ENCODE measurements at places on chromosomes 1 and 21.

- DNase-seq = no peak
Observed at GRCh38 chr1:177490036-177490639, 319.4 kb downstream of the BRINP2 start.

GRCh38 chr1:24157918-24158481 is 15.1 kb upstream of the IL22RA1 start:
- DNase-seq = no peak

DNA sequence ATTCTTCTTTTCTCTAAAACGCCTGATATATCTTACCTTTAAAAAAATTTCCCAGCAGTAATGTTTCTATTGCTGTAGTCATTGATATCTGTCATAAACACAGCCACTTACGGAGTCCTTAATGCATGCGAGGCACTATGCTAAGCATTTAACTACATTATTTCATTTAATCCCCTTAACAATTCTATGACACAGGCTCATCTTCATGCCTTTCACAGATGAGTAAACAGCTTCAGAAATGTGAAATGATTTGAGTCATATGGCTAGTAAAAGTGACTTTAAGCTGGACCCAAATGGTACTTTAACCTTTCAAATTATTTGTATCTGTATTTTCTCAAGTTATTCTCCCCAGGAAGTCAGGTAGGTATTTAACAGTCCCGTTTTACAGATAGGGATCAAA is 125.1 kb upstream of the FGGY start:
- no peak for DNase-seq

DNA sequence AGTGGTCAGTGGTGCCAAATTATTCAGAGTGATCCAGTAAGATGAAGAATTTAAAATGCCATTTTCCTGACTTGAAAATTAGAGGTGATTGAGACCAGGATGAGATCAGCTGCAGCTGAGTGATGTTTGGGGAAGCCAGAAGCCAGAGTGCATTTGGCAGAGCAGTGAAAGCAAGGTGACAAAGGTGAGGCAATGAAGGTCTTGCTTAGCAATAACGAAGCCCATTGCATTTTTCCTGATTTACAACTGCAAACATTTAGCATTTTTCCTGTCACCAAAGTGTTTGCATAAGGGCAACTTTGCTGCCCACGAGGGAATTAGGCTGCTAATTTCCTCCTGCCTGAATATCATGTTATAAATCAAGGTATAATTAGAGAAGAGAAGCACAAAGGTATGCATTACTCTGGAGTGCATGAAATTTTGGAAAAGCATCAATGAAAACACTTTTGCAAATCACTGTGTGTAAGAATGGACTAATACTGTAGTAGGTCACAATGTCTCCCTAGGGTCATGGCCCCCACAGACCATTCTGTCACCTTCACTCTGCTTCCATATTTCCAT is 188.2 kb upstream of the LYPLAL1 start:
- DNase-seq = peak; percentile 98

GRCh38 chr1:182143825-182144645 is 82.5 kb upstream of the ZNF648 start:
- DNase-seq = peak; percentile 77

DNA sequence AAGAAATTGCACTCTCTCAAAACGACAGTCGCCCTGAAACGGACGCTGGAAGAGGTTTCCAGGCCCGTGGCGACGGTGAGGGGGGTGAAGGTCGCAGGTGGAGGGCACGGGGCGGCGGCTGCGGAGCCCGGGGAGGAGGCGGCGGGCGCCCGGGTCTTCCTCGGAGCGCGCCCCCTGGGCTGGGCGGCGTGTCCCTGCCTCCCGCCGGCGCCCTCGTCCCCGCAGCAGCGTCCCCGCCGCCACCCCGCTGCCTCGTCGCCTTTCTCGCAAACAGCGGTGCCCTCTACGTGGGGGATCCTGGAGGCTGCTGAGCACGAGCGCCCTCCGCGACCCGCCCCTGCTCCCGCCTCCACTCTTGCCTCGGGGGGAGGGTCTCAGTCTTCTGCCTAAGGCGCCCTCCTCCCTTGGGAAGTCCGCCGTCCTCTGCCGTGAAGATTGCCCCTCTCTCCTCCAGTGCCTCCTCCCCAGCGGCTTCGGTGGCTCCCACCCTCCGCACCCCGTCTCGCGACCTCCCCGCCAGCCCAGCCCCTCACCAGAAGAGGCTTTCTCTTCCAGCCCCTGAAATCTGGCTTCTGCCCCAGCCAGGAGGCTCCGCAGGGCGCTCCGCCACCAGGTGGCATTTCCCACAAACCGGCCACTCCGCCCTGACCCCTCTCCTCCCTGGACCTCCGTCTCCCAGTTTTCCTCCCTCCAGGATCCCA is 227.4 kb downstream of the SDCCAG8 start:
- no peak for DNase-seq

DNA sequence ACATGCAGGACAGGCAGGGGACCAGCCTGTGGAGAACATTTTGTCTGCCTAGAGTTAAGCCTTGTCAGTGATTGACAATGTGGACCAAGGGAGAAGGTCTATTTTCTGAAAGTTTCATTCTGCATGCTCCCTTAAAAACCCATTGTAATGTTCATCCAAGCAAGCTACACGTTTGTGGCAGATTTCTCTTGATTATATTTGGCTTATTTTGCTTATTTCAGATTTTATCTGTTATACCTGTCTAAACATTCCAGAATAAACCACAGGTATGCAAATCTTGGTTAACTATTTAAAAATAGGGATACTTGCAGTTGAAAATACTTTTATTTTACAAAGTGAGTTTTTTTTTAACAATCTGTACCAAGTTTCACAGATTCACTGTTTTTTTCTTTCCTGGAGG is 78.2 kb upstream of the F3 start:
- no peak for DNase-seq

- DNase-seq = no peak
Observed at GRCh38 chr1:26971590-26971989, 11.3 kb upstream of the KDF1 start.

DNA sequence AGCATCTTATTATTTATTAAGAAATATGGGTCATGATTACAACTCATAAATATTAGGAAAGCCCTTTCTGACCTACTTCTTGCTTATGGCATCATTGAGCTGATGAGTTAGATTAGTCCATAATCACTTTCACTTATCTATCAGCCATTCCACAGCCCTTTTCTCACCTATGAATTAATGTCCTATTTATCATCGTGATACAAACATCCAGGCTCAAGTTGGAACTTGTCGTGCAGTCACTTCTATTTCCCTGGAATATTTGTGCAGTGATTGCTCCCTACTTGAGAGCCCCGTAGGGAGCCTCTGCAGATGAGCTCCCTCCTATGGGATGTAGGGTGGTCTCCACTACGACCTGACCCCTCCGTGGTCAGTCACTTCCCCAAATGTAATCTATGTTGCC is 8.1 kb upstream of the F3 start:
- DNase-seq = no peak

DNA sequence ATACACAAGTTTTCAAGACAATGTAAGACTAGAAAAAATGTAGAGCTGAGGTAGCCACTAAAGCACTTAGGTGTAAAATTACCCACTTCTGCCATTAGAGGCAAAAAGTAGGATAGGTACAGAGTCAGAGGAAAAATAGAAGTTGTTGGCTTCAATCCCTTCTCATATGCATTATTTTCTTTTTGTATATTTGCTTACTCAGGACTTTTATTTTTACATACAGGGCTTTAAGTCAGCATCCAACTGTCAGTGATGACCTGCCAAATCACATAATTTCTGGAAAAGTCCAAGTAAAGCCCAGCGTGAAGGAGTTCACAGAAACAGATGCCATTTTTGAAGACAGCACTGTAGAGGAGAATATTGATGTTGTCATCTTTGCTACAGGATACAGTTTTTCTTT is 211.0 kb upstream of the POGK start:
- no peak for DNase-seq

- no peak for DNase-seq
Observed at GRCh38 chr1:57353654-57354053, 70.2 kb downstream of the DAB1 start.

- DNase-seq = peak; percentile 94
Observed at GRCh38 chr1:196438329-196438728, 169.9 kb downstream of the KCNT2 start.

DNA sequence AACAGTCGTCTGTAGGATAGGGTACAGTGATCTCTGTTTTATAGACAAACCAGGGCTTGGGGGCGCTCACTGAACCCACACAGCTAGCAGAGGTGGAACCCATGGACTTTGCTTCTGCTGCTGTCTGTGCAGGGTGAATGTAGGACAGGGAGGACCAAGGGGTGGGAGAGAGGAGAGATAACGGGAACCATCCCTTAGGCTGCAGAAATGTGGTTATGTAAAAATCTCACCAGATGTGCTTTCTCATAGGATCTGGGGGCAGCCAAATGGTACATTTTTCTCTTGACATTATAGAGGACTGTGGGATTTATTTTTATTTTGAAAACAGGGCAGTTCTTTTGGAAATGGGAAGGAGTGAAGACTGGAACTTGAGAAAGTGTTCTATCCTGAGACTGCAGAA is 8.7 kb downstream of the NFASC start:
- DNase-seq = no peak

DNA sequence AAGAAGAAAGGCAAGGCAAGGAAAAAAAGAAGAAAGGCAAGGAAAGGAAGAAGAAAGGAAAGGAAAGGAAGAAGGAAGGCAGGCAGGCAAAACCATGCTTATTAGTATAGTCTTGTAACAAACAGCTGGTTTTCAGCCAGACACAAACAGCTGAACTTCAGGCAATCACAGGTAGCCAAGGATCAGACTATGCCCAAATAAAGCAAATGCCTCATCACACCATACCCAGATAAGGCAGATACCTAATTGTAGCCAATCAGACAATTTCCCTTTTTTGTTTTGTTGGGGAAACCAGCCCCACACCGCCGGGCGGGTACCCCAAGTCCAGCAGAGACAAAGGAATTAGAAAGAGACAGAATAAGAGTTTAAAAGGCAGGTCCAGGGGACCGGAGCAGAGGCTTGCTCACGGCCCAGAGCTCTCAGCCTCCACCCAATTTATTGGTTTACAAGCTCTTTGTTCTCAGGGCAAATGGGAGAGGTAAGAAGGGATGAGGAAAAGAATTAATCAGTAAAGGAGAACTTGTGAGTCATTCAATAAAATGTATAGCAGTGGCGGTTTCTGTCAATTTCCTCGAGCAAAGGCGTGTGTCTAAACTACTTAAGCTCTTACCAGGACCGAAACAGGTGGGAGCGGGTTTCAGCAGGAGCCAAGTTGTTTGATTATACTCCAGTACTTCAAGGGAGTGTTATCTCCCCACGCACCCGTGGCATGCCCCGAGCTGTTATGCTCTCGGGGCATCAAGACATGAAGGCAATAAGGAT is 886.8 kb downstream of the KCNT2 start:
- DNase-seq = no peak

DNA sequence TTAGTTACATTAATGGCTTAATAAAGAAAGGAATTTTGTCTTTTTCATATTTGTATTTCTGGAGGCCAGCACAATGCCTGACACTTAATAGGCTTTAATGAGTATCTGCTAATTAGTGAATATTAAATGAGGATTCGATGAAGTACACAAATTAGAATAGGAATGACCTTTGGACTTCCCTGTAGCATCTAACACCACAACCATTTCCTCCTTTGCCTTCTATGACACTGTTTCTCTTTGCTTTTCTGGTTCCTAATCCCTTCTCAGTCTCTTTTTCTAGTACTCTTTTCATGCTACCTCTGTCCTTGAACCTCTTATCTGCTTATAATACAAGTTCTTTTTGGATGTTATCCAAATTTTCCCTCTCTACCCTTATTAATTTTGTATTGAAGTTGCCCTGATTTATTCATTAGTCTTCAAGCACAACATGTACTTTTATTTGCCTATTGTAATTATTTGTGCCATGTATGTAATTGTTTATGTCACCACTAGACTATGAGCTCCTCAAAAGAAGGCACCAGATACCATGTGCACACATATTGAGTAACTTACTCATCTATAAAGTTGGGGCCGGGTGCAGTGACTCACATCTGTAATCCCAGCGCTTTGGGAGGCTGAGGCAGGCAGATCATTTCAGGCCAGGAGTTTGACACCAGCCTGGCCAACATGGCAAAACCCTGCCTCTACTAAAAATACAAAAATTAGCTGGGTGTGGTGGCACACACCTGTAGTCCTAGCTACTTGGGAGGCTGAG is 23.8 kb downstream of the RPS27 start:
- no peak for DNase-seq

GRCh38 chr21:42019101-42019605 is 9.0 kb upstream of the ZBTB21 start:
- DNase-seq = no peak

- DNase-seq = no peak
Observed at GRCh38 chr1:38958967-38959366, 17.3 kb upstream of the RHBDL2 start.

- DNase-seq = peak; percentile 47
Observed at GRCh38 chr1:29828526-29829447, 592.5 kb downstream of the PTPRU start.

DNA sequence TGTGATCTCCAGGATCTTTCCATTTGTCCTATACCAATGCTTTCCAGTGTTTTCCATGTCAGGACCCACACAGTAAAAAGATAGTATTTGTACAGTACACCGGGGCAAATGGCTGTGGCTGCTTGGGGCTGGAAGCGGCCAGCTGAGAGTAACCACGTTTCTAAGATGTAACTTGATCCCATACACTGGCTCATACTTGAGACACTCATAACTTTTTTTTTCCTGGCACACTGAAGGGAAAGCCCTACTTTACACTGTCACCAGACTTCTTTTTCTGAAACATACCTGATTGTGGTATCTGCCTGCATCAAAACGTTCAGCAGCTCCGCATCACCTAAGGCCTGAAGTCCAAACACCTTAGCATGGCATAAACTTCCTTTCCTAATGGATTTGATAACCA is 21.6 kb downstream of the VPS13D start:
- DNase-seq = no peak

DNA sequence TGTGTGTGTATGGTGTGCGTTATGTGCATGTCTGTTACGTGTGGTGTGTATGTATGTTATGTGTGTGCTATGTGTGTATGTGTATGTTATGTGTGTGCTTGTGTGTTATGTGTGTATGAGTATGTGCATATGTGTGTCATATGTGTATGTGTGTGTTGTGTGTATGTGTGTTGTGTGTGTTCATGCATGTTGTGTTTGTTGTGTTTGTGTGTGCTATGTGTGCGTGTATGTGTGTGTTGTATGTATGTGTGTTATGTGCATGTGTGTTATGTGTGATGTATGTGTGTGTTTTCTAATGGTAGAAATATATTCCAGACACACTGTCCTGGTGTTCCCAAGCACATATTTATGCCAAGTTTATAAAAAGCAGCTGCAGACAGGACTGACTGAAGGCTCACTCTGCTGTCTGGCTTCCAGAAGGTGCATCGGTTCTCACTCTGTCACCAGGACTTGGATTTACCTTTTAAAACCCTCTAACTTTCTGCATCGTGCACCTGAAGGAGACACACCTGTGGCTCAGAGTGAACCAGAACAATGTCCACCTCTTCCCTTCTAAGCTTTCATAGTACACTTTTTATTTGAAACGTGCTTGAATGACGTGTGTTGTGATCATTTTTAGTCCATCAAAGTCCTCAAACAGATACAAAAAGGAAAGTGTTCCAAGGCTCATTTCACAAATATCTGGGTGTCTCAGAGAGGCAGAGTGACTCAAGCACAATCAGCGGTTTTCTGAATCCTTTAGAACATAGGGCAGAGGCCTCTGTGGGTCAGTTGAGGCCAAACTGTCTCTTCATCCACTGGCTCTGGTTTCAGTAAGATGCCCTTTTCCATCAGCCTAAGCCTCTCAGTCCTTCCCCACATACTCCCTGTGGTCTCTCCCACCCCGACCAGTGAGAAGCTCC is 49.9 kb downstream of the TOMM20 start:
- DNase-seq = peak; percentile 53

Data from NCI-H69 (cell line).